ENCODE measurements at places on chromosomes 5 and 9.
A peak's percentile ranks its signal among the peaks of the same experiment; 100 is the strongest.

- no peak for DNase-seq
Observed at GRCh38 chr5:117893211-117893610, 1095.1 kb downstream of the DTWD2 start.

DNA sequence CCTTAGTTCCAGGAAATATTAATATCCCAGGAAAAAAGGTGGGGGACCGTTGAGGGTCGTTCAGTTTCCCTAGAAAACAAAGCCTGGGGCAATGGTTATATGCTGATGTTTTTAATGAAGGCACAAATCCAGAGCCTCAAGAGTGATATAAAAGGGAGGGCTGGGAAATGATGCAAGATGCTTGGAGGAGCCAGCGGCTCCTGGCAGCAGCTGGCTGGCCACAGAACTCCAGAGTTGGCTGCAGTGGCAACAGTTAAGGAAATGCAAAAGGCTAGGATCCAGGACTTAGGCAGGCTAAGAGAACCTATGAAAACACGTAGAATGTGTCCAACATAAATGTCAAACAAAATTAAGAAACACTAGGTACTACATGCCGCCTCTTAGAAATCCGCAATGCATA is 31.0 kb upstream of the B4GALT1 start:
- DNase-seq, result no peak

GRCh38 chr9:113493203-113493520 is 29.6 kb downstream of the RGS3 start:
- no peak for DNase-seq

GRCh38 chr9:3962971-3963642 is 336.8 kb downstream of the GLIS3 start:
- no peak for DNase-seq

- DNase-seq, result no peak
Observed at GRCh38 chr9:115200711-115201505, 83.0 kb upstream of the TNC start.

GRCh38 chr9:38228331-38229103 is 159.5 kb upstream of the SHB start:
- DNase-seq, result no peak

DNA sequence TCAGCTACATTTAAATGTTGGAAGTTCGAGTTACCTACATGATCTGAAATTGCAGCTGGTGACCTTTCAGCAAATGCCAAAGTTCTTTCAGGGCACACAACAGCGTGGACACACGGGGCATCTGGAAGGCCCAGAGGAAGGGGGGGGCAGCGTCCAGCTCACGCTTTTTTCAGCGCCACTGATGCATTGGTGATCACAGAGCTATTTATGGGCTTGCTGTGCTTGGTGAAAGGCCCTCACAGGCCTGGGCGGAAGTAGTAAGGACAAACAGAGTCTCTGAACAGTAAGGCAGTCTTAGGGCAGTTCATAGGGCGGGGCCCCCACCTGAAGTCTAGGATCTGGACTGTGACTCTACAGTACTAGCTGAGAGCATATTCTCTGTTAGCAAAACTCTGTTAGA is 6.6 kb upstream of the FBP2 start:
- DNase-seq, result no peak

- DNase-seq, result no peak
Observed at GRCh38 chr5:111095982-111096381, 3.8 kb downstream of the WDR36 start.

GRCh38 chr9:128886211-128886891 is 4.4 kb downstream of the LRRC8A start:
- DNase-seq, result no peak

- DNase-seq, result no peak
Observed at GRCh38 chr5:157533011-157533481, 42.5 kb downstream of the ADAM19 start.

DNA sequence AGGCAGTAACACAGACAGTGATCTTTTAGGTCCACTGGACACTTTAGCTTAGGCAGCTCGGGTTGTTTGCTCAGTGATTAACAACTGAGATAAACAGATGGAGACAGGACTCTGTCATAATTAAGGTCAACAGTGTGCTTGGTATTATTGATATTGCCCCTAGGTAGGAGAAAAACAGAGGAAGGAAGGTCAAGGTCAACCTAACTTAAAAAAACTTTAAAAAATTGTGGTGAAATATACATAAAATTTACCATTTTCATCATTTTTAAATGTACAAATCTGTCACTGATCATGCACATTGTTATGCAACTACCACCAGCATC is 2.1 kb upstream of the HSPA4 start:
- DNase-seq, result no peak

- no peak for DNase-seq
Observed at GRCh38 chr5:169044962-169045361, 256.0 kb downstream of the SLIT3 start.

GRCh38 chr9:120513825-120514396 is 66.1 kb downstream of the CDK5RAP2 start:
- DNase-seq, result no peak

- DNase-seq, result no peak
Observed at GRCh38 chr5:16774806-16775205, 158.0 kb upstream of the RETREG1 start.

- no peak for DNase-seq
Observed at GRCh38 chr5:125898851-125899405, 524.3 kb upstream of the GRAMD2B start.

DNA sequence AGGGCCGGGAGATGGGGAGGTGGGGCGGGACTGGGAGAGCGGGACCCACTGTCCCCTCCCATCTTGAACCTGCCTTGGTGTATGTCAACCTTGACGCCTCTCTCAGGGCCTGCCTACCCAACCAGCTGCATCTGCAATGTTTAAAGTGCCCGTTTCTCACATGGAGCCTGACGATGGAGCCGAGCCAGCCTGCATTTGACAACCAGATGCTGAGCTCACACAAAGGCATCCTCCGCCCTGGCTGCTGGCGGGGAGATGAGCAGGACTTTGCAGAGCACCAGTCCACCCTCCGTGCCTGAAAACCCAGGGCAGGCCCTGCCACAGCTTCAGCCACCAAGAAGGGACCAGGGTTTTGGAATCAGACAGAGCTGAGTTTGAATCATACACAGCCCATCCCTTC is 141.1 kb upstream of the SMIM23 start:
- no peak for DNase-seq

GRCh38 chr5:2038321-2039179 is 155.8 kb upstream of the IRX4 start:
- DNase-seq, result peak; percentile 92

DNA sequence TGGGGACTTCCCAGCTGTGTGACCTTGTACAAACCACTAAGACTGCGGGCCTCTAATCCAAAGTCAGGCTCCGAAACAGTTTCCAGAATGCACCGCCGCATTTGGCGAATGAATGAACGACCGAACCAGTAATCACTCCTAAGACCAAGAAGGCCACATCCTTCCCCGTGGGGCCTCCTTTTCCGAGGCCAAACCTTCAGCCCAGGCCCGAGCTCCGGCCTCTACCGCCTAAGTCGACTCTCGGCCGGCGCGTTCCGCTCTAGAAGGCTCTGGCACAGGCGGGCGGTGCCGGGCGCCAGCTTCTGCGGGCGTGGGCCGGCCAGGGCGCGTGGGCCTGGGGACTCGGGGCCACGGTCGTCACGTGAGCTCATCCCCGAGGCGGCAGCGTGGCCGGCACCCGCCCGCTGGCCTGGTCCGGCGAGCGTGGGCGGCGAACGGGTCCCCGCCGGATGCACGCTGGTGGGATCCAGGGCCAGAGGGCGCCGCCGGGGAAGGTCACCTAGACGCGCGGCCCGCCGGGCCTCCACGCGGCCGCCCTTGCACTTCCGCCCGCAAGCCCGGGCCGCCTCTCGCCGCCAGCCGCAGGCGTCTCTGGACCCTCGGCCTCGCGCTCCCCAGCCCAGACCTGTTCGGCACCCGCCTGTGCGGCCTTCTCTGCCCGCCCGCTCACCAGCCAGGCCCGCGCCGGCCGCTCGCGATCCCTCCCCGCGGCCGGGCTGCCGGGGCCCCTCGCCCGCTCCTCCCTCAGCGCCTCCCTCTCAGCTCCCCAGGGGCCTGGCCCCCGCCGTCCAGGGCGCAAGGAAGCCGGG is 754 bp downstream of the VDAC1 start:
- peak; percentile 37 for DNase-seq

DNA sequence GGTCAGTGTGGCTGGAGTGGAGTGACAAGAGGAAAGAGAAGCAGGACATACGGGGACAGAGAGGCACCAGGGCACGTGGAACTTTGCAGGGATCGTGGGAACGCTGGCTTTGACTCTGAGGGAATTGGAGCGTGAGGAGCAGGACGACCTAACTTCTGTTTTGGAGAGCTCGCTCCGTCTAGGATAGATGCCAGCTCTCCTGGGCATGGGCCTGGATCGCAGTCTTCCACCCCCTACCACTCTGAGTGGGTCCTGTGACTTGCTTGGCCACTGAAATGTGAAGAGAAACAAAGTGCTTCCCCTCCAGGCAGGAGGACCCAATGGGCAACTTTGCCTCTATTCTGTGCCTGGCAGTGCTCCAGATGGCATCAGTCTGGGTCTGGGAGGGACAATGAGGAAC is 8.7 kb upstream of the SH3PXD2B start:
- no peak for DNase-seq

- DNase-seq, result no peak
Observed at GRCh38 chr5:86008704-86009103, 609.0 kb upstream of the COX7C start.

- DNase-seq, result no peak
Observed at GRCh38 chr5:57307516-57307915, 133.7 kb downstream of the GPBP1 start.

DNA sequence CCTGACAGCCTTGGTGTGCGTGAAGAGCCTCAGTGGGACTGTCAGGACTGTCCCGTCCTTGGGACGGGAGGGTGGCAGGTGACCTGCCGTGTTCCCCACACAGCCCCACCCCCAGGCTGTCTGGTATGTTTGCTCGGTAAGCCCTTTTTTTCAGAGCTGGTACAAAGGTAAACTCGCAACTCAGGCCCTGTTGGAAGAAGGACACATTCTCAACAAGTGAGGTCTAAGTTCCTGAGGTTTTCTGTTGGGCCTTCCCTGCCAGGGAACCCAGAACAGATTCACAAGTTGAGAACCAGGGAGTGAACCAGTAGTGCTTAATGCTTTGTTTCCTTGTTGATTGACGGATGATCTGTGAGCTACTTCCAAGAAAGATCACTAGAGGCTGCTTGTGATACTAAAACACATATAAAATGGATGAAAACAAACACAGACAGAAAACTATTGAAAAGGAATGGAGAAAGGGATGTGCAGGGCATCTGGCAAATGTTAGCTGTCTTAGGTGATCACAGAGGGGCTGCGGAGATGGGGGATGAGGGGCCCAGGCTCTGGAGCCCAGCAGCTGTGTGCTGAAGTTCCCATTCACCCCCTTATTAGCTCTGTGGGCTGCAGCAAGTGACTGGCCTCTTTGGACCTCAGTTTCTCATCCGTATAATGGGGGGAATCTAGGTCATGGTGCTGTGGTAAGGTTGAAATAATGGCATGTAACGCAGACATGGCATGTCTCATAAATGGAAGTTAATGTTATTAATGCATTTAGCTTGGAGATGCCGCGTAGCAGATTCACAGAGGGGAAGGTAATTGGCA is 2.7 kb downstream of the NDST1 start:
- no peak for DNase-seq

- DNase-seq, result no peak
Observed at GRCh38 chr9:93830012-93830596, 125.1 kb downstream of the BARX1 start.

- DNase-seq, result peak; percentile 14
Observed at GRCh38 chr5:170475294-170476000, 28.4 kb upstream of the KCNIP1 start.

- no peak for DNase-seq
Observed at GRCh38 chr9:69768101-69768500, 8.3 kb upstream of the PTAR1 start.

- no peak for DNase-seq
Observed at GRCh38 chr9:77999231-77999631, 32.4 kb downstream of the GNAQ start.

GRCh38 chr5:52794519-52794918 is 6.8 kb downstream of the ITGA1 start:
- DNase-seq, result no peak

DNA sequence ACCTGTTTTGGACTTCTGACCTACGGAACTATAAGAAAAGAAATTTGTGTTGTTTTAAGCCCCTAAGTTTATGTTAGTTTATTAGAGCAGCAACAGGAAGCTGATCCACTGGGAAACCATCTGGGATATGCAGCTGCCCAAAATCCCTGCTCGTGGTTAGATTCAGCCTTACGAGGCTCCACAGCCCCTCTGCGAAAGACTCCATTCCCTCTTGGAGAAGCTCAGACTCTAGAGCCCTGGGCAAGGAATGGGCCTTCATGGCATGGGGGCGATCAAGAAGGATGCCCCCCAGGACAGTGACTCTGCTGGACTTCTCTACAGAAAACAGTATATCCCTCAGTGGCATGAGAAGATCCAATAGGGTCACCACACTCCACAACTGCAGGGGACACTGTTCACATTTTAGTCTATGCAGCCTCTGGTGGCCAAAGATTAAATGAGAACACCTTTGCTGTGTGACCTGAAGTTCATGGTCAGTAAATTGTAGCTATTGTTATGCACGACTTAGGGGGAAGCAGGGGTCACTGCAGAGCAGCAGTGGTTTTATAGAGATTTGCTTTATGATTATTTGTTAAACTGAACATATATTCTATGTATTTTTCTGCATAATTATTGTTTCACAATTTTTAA is 21.1 kb downstream of the IRF1 start:
- DNase-seq, result no peak

DNA sequence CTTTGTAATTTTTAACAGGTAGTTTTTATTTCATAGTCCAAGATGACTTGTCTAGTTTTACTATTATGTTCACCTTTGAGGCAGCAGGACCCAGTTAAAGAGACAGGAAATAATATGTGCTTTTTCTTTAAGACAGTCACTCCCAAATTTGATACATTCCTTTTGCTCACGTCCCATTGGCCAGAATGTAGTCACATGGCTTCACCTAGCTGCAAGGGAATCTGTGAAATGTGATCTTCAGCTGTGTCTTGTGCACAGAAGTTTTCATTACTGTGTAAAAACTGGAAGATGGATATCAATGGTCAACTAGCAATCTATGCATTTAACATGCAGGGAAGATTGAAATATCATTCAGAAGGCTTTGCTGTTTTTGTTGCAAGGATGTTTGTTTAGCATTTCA is 41.1 kb downstream of the XRCC4 start:
- no peak for DNase-seq

All from neuronal stem cell (in vitro differentiated cells).